ENCODE measurements at places on chromosomes 3 and 15.

- no peak for DNase-seq
Observed at GRCh38 chr3:68988740-68989139, 24.7 kb downstream of the EOGT start.

DNA sequence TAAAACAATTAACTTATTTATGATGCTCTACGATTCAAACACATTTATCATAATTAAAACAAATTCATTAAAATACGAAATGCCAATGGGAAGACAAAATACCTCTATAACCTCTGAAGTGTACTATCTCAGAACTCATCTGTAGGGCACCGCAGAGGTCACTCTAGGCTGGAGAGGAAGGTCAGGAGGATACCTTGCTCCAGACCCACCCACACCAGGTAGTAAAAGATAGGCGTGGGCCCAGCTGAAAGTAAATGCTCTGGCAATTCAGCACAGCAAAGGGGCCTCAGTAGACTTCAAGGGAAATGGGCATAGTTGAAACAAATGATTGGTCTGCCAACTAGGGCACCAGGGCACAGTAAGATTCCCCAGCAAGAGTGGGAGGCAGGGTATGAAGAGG, 26.0 kb upstream of the SPPL2A start:
- no peak for DNase-seq

DNA sequence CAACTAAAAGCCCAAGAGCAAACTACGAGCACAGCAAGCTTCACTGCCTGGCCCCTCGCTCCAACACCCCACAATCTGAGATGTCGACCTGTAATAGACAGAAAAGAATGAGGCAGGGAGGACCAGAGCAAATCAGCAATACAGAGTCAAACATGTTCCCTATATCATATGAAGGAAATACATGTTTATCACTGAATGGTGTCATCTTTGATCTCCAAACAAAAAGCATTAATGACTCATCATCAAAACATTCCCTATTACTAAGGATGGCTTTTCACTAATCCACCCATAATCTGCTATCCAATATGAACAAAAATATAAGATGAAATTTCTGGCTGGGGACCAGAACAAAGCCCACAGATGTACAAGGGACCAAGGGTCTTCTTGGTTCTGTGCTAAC, 34.7 kb downstream of the MYO5A start:
- no peak for DNase-seq

DNA sequence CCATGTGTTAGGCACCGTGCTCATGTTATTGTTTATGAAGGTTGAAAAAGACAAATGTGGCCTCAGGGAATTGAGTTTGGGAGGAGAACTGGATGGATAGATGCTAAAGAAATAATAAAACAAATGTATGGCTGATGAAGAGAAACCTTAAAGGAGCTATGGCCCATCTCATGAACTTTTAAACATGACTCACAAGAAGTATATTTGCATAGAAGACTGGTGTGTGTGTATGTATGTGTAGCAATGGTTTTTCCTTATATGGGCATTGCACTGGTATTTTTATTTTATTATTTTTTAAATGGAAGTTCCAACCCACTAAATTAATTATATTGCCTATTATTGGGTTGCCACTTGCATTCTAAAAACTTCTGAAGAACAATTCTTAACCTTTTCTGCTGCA, 31.1 kb downstream of the CACNA2D3 start:
- no peak for DNase-seq

DNA sequence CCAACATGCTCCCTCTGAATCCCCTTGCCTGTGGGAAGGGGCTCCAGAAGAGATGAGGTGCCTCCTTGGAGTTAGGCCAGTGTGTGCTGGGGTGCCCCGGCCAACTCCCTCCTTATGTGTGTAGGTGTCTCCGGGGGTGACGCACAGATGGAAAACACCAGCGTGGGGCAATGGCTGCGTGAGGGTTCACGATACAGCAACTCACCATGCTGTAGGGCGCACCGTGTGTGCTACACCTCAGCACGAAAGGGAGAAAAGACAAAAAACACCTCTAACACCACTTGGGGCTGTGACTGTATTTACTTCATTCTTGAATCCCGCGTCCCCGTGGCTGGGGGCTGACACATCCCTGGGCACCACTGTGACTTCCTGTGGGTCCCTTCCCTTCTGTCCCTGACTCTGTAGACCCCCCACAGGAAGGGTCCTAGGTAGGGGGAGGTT, 1.6 kb upstream of the CALML4 start:
- no peak for DNase-seq

- DNase-seq: no peak
Observed at GRCh38 chr3:127706312-127706711, 33.6 kb downstream of the ABTB1 start.

GRCh38 chr3:138066972-138067371, 48.4 kb downstream of the DZIP1L start:
- no peak for DNase-seq

GRCh38 chr3:136714020-136714419, 38.2 kb downstream of the STAG1 start:
- DNase-seq: no peak

DNA sequence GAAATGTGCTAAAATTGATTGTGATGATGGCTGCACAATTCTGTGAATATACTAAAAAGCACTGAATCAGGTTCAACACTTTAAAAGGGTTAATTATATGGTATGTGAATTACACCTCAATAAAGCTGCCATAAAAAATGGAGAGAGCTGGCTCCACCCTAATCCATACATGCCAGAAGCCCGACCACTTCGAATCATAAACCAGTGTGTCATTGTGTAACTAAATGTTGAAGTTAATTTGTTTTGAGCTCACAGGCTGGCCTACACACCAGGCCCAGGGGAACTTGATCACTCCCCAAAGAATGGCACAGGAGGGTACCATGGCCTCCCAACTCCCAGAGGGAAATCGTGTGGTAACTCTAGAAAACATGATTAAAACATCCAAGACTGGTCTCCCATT, 14.0 kb downstream of the PLCD1 start:
- DNase-seq: no peak

DNA sequence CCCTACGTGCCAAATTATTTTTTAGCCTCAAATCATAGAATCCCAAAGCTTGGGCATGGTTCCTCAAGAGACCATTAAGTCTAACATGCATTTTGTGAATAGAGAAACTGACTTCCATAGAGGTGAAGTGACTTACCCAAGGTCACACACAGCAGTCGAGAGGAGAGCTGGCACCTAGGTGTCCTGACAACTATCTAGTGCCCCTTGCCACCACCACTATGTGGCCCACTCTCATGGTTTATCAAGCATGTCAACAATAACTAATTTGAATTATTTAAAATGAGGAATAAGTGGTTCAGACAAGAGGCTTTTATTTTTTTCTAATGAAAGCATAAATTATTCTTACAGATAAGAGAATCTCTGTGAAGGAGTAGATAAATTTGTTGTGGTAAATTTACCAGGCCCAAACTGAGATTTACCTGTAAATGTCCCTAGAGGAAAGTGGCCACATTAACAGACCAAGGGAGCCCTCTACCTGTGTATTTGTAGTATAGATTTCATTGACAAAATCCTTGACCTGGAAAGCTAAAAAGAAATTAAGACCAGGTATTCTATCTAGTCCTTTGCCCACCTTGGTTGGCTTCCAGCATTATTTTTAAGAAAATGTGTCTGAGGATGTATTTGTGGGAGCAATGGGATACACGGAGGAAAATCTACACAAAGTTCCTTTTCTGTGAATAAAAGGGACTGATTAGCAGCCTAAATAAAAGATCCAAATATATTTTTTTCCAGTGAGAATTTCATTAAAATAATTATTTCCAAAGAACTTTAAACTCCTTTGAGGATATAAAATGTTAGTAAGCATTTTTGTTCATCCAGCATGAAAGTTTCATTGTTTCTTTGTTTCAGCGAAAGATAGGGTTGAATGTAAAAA, 49.1 kb downstream of the IQCH start:
- no peak for DNase-seq

GRCh38 chr3:65350801-65351476, 663.1 kb upstream of the ADAMTS9 start:
- no peak for DNase-seq

GRCh38 chr15:99921101-99921500, 187.9 kb upstream of the LYSMD4 start:
- DNase-seq: no peak

GRCh38 chr3:100053951-100054620, 60.2 kb downstream of the FILIP1L start:
- DNase-seq: no peak
